ENCODE measurements at places on chromosomes 6 and 20. TPM values are rescaled to one million over a fixed set of nuclear protein-coding genes. Genes with fewer than 3 reads are reported as not detected.

COL21A1 gene
- 2.4 TPM for total RNA-seq

ZNF391 gene
- 5.9 TPM for total RNA-seq

- no peak for DNase-seq
These were observed 113.5 kb upstream of the HDAC2 start for GRCh38 chr6:114084327-114084890.

- no peak for DNase-seq
These were observed 70.1 kb upstream of the MRPS10 start for GRCh38 chr6:42287756-42288155.

DNA sequence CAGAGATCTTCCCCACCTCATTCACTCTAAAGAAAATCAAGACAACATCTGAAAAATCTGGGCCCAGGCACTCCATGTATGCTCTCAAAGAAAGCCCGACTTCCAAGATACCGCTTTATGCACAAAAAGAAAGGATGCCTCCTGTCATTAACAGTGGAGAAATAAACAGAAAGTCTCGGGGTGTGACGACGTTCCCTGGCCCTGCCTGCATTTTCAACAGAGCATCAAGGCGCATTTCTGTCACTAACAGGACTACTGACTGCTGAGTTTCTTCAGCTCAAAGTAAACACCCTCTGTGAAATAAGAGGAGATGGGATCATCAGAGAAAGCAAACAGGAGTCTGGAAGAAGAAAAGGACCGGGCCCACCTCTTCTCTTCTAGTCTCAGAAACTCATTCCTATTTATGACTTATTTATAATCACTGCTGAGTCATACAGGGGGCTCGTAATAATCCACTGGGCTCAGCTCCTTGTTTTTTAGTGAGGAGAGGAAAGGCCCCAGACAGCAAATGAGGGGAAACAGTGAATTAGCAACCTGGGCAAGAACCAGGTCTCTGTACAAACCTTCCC, 99.7 kb downstream of the ZMYND8 start:
- no peak for DNase-seq

- no peak for DNase-seq
These were observed 11.9 kb upstream of the RBM38 start for GRCh38 chr20:57379263-57379647.

DNA sequence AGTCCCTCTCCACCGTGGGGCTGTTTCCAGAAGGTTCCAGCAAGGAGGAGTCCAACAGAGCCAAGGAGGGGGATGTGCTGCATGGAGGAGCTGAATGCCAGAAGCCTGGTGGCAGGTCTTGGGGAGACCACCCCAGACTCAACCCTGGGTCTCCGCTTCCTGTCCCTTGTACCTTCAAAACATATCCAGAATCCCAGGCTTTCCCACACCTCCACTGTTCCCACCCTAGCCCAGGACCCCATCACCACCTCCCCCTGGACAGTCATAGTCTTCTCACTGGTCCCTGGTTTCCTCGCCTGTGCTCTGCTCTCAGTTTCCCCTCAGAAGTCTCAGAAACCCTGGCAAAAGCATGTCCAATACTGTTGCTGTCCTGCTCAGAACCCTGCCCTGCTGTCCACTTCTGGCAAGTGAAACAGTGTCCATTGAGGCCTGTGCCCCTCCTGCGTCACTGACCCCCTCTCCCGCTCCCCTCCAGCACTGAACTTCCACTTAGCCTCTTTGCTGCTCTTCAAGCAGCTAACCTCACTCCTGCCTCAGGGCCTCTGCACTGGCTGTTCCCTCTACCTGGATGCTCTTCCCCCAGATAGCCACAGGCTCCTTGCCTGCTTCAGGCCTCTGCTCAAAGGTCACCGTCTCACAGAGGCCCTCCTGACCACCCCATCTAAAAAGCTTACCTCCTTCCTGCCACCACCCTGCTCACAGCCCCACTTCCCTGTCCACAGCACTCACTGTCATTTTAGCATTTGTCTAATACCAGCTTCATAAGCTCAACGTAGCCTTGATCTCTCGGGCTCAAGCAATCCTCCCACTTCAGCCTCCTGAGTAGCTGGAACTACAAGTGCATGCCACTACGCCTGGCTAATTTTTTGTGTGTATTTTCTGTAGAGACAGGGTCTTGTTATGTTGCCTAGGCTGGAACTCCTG, 169.2 kb downstream of the GRM4 start:
- peak; percentile 4 for DNase-seq

DNA sequence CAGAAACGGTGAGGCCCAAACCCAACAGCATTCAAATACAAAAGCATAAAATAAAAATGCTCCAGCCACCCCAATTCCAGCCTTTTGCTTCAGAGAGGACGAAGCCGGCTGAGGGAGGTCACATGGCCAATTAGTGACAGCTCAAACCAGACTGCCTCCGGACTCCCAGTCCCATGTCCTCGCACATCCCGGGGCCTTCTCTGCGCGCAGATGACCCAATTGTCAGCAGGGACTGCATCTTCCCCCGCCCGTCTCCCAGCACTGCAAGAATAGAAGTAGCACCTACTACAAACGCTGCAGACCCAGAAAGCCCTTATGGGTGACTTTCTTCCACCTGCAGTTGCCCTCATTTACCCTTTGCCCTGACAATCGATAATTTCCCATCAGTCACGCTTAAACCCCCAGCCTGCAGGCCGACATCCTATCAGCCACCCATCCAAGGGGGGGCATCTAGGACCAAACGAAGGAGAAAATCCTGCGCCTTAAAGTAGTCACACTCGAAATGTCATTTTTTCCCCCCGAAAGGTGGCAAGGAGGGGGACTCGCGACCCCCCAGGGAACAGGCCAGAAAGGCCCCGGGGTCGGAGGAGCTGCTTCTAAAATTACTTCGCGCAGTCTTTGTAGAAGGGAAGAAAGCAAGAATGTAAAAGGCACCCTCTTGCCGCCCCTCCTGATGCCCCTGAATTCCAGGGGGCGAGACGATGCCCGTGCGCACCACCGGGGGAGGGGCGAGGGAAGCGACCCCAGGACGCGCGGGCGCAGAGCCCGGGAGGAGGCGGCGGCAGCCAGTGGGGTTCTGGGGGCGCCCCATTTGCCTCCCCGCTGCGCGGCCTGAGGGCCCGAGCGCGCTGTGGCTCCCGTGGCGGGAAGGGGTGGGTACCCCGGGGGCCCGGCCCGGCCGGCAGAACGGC, 792 bp downstream of the SLC23A2 start:
- peak; percentile 35 for DNase-seq

GRCh38 chr6:118500130-118501015, 47.7 kb upstream of the PLN start:
- DNase-seq: no peak

GRCh38 chr20:400128-400453, 8.0 kb upstream of the RBCK1 start:
- DNase-seq: no peak

Measured in uterus (tissue), 4 donors.